ENCODE measurements at places on chromosomes 7 and 10.

- no peaks in the 10 kb centered on the region for H3K27me3 ChIP-seq
- no peak overlapping the region for H3K4me3 ChIP-seq
- H3K36me3 ChIP-seq, result no peaks in the 10 kb centered on the region
- DNase-seq, result no peak
- H3K4me1 ChIP-seq, result no peaks in the 10 kb centered on the region
Observed at GRCh38 chr10:36188461-36188860, 546.4 kb upstream of the FZD8 start.

- H3K27ac ChIP-seq, result peak overlapping the region; percentile 91
- DNase-seq, result no peak
- peak overlapping the region; percentile 93 for H3K4me3 ChIP-seq
Observed at GRCh38 chr10:132539894-132540293, 2.3 kb downstream of the INPP5A start.

DNA sequence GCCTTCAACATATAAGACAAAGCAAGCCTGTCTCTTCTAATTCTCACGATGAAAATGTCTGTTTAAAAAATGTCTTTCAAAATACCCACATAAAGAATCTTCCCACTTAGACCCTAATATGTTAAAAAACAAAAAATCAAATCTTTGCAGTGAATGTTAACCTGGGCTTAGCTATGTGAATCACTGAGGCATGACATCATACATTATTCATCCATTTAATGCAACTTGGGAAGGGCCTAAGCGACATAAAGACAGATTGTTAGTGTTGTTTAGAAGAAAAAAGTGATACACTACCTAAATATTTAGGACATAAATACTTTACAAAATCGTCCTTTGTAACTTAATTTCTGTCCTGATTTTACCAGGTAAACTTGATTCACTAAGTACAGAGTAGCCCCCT is 648.5 kb upstream of the NRP1 start:
- no peak for DNase-seq
- no peaks in the 10 kb centered on the region for H3K27me3 ChIP-seq
- H3K4me1 ChIP-seq, result no peaks in the 10 kb centered on the region
- H3K27ac ChIP-seq, result no peak overlapping the region

GRCh38 chr7:37674531-37674930 is 9.0 kb upstream of the GPR141 start:
- no peak overlapping the region for H3K27ac ChIP-seq
- DNase-seq, result no peak
- no peaks in the 10 kb centered on the region for H3K36me3 ChIP-seq
- peaks cover 37% of the 10 kb centered on the region for H3K27me3 ChIP-seq
- no peak overlapping the region for H3K4me3 ChIP-seq
- H3K4me1 ChIP-seq, result no peaks in the 10 kb centered on the region

DNA sequence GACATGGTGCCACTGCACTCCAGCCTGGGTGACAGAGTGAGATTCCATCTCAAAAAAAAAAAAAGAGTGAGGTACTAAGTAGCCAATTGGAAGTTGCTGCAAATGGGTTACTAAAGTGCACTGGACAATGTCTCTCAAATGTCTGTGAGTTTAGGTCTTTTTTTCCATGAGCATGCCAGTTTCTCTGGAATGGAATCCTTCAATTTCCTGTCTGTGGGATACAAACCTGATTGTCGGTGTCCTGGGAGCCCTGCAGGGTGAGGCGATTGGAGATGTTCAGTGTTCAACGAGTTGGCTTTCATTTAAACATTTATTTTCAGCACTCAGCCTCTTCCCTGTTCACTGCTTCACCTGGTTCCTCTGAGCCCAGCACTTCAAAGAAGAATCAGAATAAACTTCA is 5.3 kb upstream of the CALD1 start:
- DNase-seq, result no peak
- H3K36me3 ChIP-seq, result no peaks in the 10 kb centered on the region
- no peaks in the 10 kb centered on the region for H3K27me3 ChIP-seq
- no peaks in the 10 kb centered on the region for H3K4me1 ChIP-seq
- no peak overlapping the region for H3K27ac ChIP-seq

- no peaks in the 10 kb centered on the region for H3K27me3 ChIP-seq
- DNase-seq, result no peak
- H3K36me3 ChIP-seq, result no peaks in the 10 kb centered on the region
- no peaks in the 10 kb centered on the region for H3K4me1 ChIP-seq
Observed at GRCh38 chr7:46007990-46008643, 87.0 kb upstream of the IGFBP3 start.

- no peak overlapping the region for H3K27ac ChIP-seq
- no peak overlapping the region for H3K4me3 ChIP-seq
- H3K27me3 ChIP-seq, result no peaks in the 10 kb centered on the region
- DNase-seq, result no peak
Observed at GRCh38 chr7:47720141-47720906, 138.4 kb upstream of the TNS3 start.

GRCh38 chr10:71223347-71224058 is 11.1 kb downstream of the UNC5B start:
- H3K27me3 ChIP-seq, result peaks cover 7% of the 10 kb centered on the region
- no peak overlapping the region for H3K4me3 ChIP-seq
- no peak for DNase-seq
- no peaks in the 10 kb centered on the region for H3K36me3 ChIP-seq
- H3K4me1 ChIP-seq, result no peaks in the 10 kb centered on the region

GRCh38 chr7:80815733-80816132 is 103.1 kb downstream of the SEMA3C start:
- no peaks in the 10 kb centered on the region for H3K36me3 ChIP-seq
- H3K4me1 ChIP-seq, result no peaks in the 10 kb centered on the region
- no peaks in the 10 kb centered on the region for H3K27me3 ChIP-seq
- no peak for DNase-seq
- H3K27ac ChIP-seq, result no peak overlapping the region
- no peak overlapping the region for H3K4me3 ChIP-seq

DNA sequence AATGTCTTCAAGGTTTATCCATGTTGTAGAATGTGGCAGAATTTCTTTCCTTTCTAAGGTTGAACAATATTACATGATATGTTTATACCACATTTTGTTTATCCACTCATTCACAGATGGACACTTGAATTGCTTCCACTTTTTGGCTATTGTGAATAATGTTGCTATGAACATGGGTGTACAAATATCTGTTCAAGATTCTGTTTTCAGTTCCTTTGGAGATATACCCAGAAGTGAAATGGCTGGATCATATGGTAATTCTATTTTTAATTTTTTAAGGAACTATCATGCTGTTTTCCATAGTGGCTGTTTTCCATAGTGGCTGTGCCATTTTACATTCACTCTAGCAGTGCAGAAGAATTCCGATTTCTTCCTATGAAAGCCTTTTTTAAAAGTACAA is 194.7 kb upstream of the GRB10 start:
- no peak overlapping the region for H3K27ac ChIP-seq
- H3K4me1 ChIP-seq, result peaks cover 2% of the 10 kb centered on the region
- H3K36me3 ChIP-seq, result no peaks in the 10 kb centered on the region

GRCh38 chr10:62297857-62298256 is 29.2 kb upstream of the RTKN2 start:
- H3K27me3 ChIP-seq, result peaks cover 9% of the 10 kb centered on the region
- DNase-seq, result no peak
- H3K36me3 ChIP-seq, result no peaks in the 10 kb centered on the region
- H3K4me3 ChIP-seq, result no peak overlapping the region

All from activated T-helper 2 cell treated with anti-CD3 and anti-CD28 coated beads, Interferon-gamma antibody, Interleukin-2, Interleukin-4, amounts not matched to agents 10 μg/mL and 5 μg/mL and 100 μg/mL, durations not matched to agents 14 hours and 24 hours and 36 hours (primary cell).